Psoas muscle (tissue), 8 donors: ENCODE measurements at places on chromosomes 16 and 17. TPM values are rescaled to one million over a fixed set of nuclear protein-coding genes. Genes with fewer than 3 reads are reported as not detected.

ACSM3 gene
- total RNA-seq: 6.5 TPM

CCNF gene
- 1.6 TPM for total RNA-seq

DNA sequence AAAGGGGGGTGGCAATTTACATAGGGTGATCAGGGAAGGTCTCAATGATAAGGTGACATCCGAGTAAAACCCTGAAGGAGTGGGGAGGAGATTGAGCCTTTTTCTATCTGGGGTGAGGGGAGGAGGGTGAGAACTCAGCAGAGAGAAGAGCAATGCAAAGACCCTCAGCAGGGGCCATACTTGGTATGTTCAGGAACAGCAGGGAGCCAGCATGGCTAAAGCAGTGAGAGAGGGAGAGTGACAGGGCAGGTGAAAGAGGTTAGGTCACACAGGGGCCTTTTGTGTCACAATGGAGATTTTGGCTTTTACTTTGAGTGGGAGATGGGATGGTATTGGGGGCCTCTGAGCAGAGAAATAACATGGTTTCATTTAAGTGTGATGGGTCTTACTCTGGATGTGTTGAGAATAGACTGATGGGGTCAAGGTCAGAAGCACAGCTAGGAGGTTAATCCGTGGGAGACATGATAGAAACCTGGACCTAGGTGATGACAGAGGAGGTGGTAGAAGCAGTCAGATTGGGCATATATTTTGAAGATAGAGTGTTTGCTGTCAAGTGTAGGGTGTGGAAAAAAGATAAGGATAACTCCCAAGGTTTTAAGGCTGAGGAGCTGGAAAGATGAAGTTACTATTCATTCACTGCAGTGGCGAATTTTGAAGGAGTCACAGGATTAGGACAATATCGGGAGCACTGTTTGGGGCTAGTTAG, 6.2 kb downstream of the SP2 start:
- no peaks in the 10 kb centered on the region for H3K27me3 ChIP-seq
- DNase-seq: no peak
- peak overlapping the region; percentile 88 for H3K27ac ChIP-seq
- no peak overlapping the region for H3K4me3 ChIP-seq
- H3K36me3 ChIP-seq: peaks cover 3% of the 10 kb centered on the region
- peaks cover 87% of the 10 kb centered on the region for H3K4me1 ChIP-seq

DNA sequence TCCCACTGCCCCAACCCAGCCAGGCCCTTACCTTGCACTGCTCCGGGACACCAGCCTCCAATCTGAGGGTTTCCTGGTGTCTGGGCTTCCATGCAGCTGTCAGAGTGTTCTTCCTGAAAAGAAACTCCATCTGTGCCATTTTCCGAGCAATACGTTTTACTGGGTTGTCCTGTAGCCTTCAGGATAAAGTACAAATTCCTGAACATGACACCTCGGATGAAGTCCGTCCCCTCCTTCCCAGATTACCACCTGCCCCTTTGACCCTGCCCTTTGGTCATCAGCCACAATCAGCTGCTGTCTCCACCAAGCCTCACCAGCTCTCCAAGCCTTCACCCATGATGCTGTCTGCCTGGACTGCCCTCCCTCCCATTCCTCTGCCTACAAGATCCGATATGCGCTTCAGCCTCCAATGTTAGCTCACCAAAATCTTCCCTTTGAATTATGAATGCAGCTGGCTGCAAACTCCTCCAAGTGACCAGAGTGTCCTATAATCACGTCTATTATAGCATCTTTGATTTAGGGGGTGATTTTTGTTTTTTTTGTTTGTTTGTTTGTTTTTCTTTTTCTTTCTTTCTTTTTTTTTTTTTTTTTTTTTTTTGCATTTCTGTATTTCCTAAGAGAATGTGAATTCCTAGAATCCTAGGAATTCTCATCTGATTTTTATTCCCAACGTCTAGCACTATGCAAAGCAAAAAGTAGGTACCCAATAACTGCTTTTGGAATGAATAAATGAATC, 60.6 kb upstream of the KIFC3 start:
- peaks cover 6% of the 10 kb centered on the region for H3K4me1 ChIP-seq
- H3K36me3 ChIP-seq: no peaks in the 10 kb centered on the region
- H3K27ac ChIP-seq: no peak overlapping the region
- no peaks in the 10 kb centered on the region for H3K27me3 ChIP-seq

GRCh38 chr16:84660973-84661372, 12.7 kb downstream of the KLHL36 start:
- no peak overlapping the region for H3K4me3 ChIP-seq
- H3K36me3 ChIP-seq: peaks cover 6% of the 10 kb centered on the region
- no peaks in the 10 kb centered on the region for H3K4me1 ChIP-seq

DNA sequence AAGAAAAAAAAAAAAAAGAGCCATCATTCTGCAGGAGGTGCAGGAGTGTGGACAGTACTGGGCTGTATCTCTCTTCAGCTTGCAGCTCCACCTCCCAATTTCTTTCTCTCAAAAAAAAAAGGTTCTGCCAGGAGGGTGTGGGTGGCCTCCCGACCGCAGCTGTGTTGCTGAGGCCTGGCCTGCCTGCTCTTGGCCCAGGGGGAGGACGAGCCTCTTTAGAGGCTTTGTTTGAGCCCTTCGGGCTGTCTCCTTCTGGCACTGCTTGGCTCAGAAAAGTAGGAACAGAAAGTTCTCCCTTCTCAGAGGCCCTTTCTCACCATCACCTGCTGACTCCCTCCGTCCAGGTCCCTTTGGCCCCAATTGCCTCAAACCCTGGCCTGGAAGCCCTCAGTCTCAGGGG, 22.2 kb upstream of the C17orf107 start:
- no peak overlapping the region for H3K27ac ChIP-seq
- DNase-seq: peak; percentile 25
- H3K4me1 ChIP-seq: no peaks in the 10 kb centered on the region

DNA sequence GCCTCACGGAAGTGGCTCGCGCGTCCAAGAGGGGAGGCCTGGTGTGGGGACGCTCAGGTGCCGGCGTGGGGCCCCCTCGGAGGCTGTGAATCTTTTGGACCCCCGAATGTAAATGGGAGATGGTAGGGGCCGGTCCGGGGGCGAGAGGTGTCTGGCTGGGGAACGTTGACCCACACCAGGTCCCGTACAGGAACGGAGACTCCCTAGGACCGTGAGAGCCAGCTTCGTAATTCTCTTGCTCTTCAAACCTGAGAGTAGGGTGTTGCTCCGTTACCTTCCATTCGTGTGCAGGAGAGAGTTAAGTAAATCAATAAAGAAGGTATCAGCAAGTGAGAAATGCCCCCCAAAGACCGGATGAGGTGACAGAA, 481 bp downstream of the LYRM1 start:
- peaks cover 2% of the 10 kb centered on the region for H3K36me3 ChIP-seq
- H3K27me3 ChIP-seq: no peaks in the 10 kb centered on the region
- no peak for DNase-seq
- H3K27ac ChIP-seq: peak overlapping the region; percentile 96

DNA sequence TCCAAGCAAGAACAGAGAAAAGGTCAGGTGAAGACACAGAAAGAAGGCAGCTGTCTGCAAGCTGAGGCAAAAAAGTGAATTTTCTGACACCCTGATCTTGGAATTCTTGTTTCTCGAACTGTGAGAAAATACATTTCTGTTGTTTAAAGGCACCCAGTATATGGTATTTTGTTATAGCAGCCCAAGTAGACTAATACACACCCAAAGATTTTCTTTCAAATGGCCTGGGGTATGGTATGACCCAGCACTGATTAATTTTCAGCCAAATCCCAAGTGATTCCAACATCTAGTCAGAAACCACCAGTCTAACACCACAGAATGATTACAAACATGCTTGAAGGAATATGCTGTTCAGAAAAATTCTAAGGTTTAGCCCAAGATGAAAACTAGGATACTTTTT, 36.8 kb downstream of the TRIM37 start:
- H3K4me3 ChIP-seq: no peak overlapping the region
- peaks cover 84% of the 10 kb centered on the region for H3K36me3 ChIP-seq
- no peak for DNase-seq

DNA sequence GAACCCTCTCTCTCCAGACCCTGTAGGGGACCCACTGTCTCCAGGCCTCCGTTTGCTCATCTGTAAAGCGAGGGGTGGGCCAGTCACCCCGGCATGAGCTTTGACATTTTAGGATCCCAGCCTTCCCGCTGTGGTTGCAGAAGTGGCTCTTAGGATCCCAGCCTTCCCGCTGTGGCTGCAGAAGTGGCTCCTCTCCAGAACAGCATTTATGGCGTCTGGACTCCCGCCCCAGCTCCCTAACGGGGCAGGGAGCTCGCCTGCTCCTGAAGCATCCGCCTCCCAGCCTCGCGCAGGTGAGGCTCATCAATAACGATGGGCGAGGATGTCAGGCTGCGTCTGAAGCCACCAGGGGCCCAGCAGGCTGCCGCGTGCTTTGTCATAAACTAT, 222.3 kb upstream of the TNRC6C start:
- peaks cover 16% of the 10 kb centered on the region for H3K4me1 ChIP-seq
- H3K4me3 ChIP-seq: no peak overlapping the region
- H3K27me3 ChIP-seq: no peaks in the 10 kb centered on the region

PPL gene
- 7.2 TPM for total RNA-seq

DNA sequence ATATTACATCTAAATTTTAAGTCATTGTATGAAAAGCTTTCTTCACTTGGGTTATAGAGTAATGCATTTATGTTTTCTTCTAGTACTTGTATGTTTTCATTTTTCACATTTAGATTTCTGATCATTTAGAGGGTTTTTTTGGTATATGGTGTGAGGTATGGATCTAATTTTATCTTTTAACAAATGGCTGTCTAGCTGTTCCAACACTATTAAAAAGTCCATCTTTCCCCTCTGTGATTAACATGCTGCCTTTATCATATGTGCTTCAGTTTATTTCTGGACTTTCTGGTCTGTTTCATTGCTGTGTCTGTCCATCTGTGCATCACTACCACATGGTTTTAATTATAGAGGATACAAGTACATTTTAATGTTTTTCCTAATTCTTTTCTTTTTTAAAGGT, 163.8 kb downstream of the MYO1D start:
- H3K4me1 ChIP-seq: no peaks in the 10 kb centered on the region
- DNase-seq: no peak
- no peaks in the 10 kb centered on the region for H3K27me3 ChIP-seq
